ENCODE measurements at places on chromosomes 12 and 14.

- no peak for DNase-seq
Measured at GRCh38 chr12:49632401-49632800, 9.0 kb downstream of the PRPF40B start.

DNA sequence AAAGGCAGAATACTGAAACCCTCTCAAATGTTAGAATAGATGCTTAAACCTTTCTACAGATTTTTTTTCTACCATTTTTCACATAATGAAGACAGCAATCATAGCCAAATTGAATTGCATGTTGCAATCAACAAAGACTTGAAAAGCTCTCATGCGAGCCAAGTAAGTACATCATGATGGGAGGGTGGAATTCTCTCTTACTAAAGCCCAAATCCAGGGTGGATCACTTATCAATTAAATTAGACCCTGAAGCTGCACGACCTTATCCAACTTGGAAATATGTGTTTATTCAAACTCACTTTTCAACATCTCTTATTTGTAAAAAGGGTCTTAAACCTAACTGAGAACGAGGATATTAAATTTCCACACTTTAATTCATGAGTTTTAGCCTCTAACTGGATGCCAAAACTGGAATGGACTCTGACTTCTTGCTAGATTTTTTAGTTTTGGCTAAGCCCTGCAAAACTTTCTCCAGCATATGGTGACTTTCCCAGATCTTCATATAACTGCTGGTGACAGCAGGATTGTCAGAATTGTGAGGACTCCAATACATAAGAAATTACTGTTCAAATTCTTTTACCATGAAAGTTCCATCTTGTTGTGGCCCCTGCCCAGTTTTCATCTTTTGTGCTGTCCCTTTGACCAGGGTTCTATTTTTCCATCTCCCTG, 53.6 kb downstream of the HECTD4 start:
- no peak for DNase-seq

GRCh38 chr14:67537736-67538135, 4.6 kb downstream of the PLEKHH1 start:
- DNase-seq = no peak

GRCh38 chr12:102595315-102595714, 115.0 kb upstream of the IGF1 start:
- no peak for DNase-seq

GRCh38 chr12:124581307-124582107, 14.1 kb upstream of the NCOR2 start:
- DNase-seq = no peak

GRCh38 chr12:123389560-123390351, 5.8 kb downstream of the KMT5A start:
- DNase-seq = no peak

- no peak for DNase-seq
Measured at GRCh38 chr12:51406290-51406689, 15.1 kb upstream of the GALNT6 start.

DNA sequence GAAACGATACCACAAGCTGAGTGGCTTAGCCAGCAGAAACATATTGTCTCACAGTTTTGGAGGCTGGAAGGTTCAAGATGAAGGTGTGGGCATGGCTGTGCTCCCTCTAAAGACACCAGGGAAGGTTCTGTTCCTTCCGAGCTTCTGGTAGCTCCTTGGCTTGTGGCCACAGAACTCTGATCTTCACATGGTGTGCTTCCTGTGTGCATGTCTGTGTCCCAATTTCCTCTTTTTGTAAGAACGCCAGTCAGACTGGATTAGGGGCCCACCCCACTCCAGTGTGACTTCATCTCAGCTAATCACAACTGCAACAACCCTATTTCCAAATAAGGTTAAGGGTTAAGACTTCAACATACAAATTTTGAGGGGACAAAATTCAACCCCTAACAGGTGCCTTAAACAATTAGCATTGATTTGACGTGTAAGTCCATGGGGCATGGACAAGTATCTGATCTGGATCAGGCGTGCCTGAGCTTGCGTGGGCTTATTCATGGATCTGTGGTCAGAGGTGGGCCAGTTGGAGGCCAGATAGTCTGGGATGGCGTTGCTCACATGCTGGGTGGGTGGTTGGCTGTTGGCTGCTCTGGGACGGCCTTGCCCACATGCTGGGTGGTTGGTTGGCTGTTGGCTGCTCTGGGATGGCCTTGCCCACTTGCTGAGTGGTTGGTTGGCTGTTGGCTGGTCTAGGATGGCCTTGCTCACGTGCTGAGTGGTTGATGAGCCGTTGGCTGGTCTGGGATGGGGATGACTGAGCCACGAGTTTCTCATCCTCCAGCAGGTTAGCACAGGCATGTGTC, 88.5 kb downstream of the LGMN start:
- no peak for DNase-seq

DNA sequence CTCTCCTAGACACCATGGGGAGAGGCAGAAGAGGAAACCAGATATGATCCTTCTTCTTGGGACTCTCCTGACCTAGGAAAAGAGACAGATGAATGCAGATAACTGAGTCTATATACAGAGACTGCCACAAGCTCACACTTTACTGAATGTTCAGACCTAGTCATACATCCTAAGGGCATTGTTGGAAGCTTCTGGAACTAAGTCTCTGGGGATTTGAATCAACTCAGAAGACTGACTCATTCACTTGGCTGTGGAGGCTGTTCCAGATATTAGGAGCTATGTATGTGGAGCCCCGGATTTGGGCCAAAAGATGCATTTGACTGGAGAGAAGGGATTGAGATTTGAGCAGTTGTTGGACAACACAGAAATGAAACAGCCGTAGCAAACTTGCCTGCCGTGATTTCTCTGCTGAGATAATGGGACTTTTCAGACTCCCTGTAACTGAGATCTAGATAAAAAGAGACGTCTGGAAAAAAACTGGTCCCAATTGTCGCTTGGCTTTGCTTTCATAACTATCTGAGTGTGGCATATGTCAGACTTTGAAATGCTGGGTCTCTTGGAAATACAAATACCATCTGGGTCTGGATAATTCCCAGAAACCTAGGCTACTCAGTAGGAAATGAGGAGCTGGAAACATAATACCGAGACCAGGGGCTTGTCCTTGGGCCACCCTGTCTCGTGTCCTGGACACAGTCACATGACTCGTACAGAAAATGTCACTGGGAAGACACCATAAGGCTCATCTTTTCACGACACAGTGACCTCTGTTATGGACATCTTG, 396.8 kb downstream of the NUAK1 start:
- DNase-seq = no peak

DNA sequence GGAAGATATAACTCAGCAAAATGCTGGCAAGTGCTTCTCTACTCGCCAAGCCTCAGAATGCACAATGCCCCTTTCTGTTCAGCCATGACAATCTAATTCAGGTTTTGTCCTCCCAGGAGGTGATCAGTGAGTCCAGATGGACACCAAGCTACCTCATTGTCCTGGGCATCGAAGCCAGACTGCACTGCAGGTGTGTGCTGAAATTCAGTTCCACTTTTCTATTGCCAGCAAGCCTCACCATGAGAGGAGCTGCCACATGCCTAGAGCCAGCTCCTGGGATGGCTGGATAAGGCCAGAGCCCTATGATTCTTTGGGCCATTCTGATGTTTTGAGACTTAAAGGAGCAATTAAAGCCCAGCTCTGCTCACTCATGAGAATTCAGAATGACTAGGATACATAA, 186.7 kb downstream of the GRIN2B start:
- DNase-seq = no peak

GRCh38 chr14:23669441-23669840, 33.3 kb downstream of the DHRS2 start:
- no peak for DNase-seq

DNA sequence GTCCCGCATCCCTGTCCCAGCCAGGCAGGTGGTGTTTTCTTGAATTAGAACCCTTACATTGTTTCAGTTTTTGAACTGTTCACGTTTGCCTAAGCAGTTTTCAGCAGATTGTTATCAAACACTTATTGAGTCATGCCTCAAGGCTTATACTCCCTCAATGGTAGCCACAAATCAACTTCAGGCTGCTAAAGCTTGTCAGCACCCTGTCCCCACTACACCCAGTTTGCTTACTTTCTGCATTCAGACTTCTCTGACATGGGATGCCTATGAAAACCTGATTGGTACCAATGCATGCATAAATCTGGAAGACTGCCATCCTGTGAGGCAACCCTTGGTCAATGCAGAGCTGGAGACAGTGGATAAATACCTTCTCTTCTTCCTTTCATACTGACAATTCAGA, 225.4 kb downstream of the BTG1 start:
- no peak for DNase-seq

DNA sequence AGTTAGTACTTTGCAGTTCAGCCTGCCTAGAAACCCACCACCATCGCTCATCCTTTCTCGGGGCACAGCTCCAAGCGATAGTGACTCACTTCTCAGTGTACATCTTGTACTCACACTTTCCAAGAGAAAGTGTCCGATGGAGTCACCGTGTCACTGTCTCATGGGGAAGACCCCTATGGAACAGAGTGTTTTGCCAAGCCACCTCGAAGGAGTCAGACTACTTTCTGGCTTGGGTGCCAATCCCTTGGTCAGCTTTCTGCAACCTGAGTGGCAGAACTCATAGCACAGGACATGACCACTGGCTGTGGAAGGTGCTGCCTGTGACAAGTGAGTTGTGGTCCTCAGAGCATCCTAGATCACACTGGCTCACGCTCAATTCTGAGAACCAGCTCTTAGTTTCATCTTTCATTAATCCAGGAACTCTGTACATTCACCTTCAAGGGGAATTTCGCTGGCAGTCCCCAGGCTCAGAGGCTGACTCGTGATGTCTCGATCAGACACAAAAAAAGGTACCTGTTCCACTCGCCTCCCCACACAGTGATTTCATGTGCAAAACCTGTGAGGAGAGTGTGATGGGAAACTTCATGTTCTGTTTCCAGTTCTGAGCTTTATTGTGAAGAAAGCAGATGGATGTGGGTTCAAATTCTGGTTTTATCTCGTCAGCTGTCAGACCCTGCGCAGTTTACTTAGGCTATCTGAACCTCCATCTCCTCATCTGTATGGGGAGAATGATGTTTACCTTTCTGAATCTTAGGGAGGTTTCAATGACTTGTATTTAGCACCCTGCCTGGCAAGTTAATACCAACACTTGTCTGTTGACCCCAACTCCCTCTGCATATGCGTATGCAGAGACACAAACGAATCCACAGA, 127.3 kb upstream of the CCND2 start:
- DNase-seq = no peak
